ENCODE measurements at places on chromosomes 7 and 10.

DNA sequence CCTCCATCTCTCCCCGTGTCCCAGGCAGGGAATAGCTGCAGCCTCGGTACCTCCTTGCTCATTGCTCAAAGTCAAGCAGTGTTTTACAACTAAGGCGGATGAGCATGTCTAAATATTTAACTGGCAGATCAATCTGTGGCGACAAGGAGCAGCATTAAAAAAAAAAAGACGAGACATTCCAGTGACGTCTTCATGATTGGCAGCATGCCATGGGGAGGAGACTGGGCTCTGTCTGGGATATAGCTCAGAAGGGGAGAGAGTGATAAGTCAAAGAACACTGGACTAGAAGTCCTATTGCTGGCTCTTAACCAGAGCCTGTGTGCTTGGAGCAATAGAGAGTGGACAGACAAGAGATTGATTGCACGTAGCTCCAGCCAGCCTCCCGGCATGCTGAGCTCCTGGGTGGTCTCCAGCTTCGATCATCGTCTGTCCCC lies 287.5 kb upstream of the PODXL start:
- DNase-seq: no peak

DNA sequence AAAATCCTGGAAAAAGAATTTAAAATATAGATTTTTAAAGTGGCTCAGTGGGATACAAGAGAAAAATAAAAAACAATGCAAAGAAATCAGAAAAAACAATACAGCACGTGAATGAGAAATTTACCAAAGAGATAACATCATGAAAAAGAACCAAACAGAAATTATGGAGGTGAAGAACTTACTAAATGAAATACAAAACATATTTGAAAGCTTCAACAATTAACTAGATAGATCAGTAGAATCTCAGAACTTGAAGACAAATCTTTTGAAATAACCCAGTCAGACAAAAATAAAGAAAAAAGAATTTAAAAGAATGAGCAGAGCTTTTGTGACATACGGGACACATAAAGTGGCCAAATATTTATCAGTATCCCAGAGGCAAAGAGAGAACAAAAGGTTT lies 71.2 kb upstream of the DIP2C start:
- DNase-seq: no peak

DNA sequence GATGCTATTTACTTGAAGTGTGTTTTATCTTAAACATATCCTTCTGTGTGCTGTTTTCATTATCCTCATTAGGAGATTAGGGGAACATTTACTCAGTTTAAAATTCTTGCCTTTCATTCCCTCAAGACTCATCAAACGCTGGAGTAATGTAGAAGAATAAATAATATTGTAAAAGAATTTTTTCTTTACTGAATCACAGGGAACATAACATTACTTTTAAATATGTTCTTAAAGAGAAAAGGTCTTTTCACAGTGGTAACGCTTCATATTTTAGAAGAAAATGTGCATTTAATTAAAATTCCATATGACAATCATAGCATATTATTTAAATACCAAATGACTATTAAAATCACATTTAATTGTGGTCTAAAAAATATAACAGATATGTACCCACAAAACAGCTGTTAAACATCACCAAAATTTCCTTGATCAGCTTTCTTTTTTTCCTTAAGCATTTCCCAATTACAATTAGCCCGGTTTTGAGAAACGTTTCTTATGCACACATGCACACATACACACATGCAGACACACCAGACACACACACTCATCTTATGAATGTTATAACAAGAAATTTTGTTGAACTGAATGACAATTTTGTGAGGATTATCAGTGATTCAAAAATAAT lies 102.0 kb upstream of the GLI3 start:
- no peak for DNase-seq

- no peak for DNase-seq
Measured at GRCh38 chr10:81031774-81032173, 494.1 kb downstream of the SH2D4B start.

DNA sequence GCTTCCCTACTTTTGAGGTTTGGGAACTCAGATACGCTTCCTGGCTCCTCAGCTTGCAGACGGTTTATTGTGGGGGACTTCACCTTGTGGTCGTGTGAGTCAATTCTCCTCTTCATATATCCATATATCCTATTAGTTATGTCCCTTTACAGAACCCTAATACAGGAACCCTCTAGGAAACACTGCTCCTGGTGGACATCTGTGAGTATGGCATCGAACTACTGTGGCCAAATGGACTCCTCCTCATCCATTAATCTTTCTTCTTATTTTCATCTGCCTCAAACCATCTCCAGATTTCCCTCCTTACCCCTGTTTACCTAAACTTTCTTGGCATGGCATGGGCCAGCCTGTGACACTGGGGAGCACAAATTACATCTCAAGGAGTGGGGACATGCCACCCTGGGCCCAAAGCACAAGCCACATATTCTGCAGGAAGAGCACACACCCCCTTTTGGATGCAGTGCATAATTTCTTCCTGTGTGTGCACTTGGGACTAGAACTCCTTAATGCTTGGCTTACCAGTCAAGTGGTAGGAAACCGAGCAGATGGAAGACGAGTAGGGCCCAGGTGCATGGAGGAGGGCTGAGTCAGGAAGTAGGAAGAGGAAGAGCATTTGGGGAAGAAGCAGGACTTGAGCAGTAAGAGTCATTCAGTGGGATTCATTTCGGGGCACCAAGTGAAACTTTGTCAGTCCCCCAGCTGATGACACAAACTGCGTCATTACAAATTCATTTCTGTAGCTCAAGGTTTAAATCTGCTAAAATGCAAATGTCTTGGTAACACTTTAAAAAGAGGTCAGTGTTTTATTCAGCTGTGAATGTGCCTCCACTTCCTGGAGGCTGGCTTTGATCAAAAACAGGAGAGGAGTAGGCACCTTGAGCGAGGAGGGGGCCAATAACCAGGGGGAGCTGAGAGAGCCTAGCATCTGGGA lies 80.8 kb upstream of the PLXNA4 start:
- DNase-seq: no peak

DNA sequence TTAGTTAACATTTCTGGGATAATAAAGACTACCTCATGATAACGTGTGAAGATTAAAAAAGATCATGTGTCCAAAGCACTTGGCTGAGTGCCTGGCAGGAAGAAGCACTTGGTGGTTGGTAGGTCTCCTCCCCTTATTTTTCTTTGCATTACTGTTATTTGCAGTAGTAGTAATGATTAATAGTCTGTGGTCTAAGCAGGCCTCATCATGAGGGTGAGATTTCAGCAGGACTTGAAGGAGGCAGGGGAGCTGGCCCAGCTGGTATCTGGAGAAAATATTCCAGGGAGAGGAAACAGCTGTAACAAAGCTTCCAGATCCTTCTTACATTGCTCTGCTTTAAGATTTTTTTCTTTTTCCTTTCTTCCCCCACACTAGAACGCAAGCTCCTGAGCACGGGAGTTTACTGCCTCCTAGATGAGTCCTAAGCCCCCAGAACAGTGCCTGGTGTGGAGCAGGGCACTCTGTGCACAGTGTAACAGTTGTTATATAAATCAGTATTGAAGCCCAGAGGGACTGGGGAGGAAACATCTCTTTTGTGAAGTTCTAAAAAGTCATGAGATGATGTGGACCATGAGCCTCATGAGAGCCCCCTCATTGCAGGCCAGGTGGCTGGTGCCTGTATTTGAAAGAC lies 31.1 kb upstream of the RHEB start:
- DNase-seq: no peak

DNA sequence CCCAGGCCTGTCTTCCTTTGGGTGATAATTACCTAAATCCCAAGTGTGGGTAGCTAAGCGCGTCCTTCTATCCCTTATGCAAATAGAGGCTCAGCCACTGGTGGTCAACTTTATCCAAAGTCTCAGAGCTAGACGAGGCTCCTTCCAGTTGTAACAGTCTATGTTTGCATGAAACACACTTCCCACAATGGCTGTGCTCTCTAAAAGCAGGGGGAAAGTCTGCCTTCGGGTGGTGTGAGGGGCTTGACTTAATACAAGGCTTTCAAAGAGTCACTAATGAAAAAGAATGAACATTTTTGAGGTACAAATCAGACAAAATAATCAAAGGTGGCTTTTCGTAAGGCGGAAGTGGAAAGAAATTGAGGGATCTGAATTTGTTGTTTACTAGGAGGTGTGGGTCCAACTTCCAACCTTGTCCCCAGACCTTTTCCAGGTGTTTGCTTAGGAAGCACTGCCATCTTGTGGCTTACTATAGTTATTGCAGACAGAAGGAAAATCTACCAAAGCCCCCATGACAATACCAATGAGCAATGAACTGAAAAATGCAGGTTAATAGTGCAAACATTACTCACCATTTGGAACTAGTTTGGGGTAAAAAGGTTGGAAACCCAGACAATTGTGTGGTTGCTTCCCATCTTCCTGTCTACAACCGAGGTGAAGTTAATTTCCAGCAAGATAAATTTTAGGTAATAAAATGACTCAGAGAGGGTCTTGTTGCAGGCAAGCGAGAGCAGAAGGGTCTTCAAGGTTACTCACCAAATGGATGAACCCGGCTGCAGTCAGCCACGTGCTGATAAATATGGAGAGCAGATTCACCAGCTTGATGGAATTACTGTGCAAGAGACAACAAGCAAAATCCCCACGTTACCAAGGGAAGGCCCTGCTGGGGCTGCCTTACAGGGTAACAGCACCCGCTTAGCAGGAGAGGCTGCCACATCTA lies 525.7 kb downstream of the KCNMA1 start:
- peak; percentile 22 for DNase-seq

- DNase-seq: no peak
Measured at GRCh38 chr7:87480386-87480785, 4.9 kb upstream of the ABCB4 start.

GRCh38 chr10:123556049-123556448 lies 110.1 kb upstream of the GPR26 start:
- no peak for DNase-seq

- peak; percentile 97 for DNase-seq
Measured at GRCh38 chr10:5977471-5978229, at the start of gene IL15RA. Gene IL15RA, minus strand, starts transcription at chr10:5977543. Its CDS starts 51 bp downstream, at chr10:5977492.

DNA sequence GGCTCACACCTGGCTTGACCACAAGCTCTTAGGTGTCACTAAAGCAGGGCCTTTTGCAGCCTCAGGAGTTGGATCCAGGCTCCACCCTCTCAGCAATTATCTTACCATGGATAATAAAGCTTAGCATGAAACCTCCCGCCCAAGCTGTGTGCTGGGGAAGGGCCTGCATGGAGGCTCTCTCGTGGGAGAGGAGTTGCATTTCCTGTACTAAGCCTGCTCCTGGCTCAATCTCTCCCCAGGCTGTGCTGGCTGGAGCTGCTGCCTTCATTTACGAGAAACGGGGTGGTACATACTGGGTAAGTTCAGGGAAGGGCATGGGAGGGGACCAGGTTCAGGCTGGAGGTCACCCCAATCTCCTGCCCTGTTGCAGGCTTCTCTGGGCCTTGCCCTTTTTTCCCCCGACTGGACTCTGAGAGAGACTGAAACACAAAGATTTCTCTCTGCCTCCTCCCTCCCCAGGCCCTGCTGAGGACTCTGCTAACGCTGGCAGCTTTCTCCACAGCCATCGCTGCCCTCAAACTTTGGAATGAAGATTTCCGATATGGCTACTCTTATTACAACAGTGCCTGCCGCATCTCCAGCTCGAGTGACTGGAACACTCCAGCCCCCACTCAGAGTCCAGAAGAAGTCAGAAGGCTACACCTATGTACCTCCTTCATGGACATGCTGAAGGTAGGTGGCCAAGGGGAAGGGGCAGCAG lies 2.7 kb downstream of the TMEM176A start:
- DNase-seq: no peak

GRCh38 chr7:1268866-1269265 lies 36.2 kb downstream of the UNCX start:
- no peak for DNase-seq

- DNase-seq: peak; percentile 57
Measured at GRCh38 chr7:30232391-30232790, 52.0 kb upstream of the ZNRF2 start.

DNA sequence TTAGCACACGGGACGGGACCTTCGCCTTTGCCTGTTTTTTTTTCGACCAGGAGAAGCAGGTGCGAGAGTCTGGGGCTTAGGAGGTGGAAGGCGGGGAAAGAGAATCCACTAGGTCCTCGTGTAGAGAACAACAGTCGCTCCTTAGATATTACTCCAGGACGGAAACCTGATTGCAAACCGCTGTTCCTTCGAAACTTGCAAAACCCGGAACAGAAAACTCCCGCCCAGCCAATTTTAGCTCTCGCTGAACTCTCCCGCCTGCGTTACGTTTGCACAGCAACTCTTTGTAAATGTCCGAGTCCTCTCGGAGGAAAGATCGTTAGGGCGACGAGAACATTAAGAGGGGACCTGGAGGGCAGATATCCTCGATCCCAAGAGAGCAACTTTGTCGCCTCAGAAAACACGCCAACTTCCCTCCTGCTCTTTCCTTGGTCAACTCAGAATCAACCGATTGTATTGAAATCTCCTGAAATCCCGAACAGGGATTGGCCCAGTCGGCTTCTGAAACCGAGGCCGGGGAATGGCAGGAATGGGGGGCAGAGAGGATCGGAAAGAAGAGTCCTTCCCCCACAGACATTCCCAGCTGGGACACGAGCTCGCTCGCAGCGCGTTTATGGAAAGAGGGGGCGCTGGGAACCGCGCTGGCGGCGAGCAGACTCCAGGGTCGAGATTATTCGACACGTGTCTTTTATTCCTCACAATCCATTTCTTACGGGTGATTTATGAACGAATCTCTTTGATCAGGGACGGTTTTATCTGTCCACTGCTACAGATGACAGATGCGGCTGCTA lies 9.9 kb downstream of the TWIST1 start:
- peak; percentile 55 for DNase-seq

DNA sequence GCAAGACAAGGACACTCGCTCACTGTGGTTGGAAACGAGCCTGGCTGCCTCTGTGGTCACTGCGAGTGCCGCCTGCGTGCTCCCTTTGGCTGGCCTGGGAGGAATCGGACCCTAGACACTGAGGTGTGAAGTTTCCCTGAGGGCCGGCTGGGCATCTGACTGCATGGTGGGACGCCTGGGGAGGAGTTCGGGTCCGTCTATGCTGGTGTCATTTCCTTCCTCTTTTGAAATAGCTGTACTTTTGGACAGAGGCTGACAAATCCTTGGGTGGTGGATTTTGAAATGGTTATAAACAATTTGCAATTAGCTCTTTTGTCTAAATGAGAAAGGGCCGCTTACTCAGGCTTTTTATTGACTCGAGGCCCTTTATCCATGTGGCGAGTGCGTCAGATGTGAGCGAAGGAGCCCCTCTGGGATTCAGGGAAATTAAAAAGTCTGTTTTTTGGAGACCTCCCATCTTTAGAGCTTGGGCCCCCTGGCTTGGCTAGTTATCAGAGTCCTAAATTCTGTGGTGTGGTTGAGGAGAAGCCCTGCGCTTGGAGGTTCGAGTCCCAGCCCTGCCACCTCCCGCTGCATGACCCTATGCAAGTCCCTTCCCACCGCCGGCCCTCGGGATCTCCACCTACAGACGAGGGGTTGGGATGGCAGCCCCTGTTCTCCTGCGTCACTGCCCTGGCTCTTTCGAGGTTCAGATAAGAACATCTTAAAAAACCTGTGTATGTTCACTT lies 147.1 kb downstream of the RGS10 start:
- DNase-seq: peak; percentile 90

DNA sequence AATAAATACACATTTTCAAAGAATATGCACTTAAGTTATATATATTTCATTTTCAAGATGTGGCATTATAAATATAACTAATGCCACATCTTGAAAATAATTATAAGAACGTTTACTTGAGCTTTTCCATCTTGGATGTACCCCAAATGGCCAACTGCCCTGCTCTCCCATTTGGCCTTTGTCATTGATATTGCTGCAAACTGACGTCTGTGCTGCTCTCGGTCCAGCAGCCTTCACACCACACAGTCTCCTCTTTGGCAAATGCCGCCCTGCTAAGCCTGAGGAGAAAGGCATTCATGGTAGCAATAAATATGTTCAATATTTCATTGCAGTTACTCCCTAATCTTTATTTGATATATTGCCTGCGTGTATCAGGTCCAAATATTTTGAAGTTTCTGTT lies 384.6 kb upstream of the ADARB2 start:
- DNase-seq: no peak
